ENCODE measurements at places on chromosomes 13 and 19. TPM values are rescaled to one million over a fixed set of nuclear protein-coding genes. Genes with fewer than 3 reads are reported as not detected.

DNA sequence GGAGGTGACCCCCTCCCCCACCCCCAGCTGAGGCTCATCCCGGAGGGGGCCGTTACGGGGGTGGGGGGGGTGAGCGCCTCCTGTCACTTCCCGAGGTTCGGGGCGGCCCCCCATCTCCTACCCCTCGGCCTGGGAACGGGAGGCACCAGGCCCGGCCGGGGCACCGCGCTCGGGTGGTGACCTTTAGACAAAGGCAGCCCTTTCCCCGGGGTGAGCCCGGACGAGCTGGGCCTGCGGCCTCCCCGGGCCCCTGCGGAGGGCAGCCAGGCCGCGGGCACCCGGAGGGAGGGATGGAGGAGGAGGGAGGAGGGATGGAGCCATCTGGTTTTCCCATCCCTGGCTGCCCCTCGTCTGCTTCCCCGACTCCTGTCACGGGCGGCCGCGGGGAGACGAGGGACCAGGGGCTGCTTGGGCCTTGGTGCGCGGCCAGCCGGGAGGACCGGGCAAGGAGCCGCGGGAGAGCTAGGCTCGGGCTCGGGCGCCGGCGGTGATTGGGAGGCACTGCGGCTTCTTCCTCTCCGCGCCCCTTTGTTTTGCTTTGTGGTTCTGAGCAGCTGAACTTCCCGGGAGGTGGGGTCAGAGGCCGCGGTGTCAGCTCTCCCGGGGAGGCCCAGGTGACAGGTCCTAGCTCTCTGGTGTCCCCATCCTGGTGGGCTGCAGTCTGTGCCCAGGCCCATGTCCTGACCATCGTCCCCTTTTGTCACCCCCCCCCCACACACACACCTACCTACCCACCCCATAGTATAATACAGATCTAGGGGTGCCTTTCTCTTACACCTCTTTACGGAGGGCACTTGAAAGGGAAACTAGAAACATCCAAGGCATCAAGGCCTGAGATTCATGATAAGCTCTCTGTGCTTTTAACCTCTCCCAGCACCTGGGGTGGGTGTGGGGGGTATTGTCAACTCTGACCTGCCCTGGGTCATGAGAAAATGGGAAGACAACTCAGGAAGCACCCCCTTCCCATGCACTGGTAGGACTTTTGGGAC, 1.3 kb downstream of the BICRA start:
- DNase-seq: no peak

Gene CERS1
- total RNA-seq: 1.0 TPM

Gene MEDAG
- total RNA-seq: 0.17 TPM

DNA sequence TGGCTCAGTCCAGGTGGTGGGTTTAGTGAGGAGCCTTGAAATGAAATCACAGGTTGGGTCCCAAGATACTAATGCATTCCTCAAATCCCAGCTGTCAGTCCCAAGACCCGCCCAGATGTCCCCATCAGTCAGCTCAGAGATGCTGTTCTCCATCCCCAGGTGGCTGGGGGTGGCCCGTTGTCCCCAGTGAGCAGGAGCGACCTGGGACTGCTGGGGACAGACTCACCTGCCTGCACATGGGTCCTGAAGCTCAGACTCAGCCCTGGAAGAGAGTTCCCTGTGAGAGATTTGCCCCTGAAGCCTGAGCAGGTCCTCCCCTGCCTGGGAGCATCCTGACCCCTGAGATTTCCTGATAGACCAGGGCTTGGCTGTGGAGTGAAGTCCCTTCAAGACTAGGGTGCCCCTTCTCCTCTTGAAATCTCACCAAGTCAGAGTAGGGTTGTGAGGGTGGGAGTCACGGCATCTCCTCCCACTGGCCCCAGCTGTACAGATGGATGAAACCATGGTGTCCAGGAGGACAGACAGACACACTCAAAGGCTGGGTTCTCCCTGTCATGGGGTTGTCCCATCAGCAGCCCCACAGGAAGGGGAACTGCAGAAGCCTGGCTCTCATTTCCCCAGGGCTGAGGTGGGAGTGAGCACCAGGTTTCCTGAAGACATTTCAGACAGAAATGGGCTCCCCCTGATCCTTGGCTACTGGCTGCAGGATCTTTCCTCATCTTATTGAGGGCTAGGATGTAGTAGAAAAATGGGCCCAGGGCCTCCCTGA, 14.4 kb downstream of the LILRA5 start:
- DNase-seq: no peak

DNA sequence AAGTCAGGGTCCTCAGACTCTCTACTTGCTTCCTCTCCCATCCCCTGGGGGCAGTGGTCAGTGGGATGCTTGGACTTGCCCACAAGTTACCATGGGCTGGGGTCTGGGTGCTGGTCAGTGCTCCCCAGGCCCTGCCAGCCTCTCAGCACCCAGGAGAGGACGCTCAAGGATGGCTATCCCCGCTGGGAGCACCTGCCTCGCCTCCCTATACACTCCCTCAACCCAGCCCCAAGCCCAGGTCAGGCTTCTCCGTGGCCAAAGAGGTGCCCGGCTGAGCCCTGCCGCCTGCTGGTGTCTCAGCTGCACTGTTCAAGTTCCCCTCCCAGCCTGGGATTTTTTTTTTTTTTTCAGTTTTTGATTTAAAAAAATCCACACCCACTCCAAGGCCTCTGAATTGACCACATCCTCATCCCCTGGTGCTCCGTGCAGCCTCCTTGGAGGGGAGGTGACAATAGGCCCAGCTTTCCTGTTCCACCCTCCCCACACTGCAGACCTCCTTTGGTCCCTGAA, 10.8 kb downstream of the F2RL3 start:
- DNase-seq: no peak

DNA sequence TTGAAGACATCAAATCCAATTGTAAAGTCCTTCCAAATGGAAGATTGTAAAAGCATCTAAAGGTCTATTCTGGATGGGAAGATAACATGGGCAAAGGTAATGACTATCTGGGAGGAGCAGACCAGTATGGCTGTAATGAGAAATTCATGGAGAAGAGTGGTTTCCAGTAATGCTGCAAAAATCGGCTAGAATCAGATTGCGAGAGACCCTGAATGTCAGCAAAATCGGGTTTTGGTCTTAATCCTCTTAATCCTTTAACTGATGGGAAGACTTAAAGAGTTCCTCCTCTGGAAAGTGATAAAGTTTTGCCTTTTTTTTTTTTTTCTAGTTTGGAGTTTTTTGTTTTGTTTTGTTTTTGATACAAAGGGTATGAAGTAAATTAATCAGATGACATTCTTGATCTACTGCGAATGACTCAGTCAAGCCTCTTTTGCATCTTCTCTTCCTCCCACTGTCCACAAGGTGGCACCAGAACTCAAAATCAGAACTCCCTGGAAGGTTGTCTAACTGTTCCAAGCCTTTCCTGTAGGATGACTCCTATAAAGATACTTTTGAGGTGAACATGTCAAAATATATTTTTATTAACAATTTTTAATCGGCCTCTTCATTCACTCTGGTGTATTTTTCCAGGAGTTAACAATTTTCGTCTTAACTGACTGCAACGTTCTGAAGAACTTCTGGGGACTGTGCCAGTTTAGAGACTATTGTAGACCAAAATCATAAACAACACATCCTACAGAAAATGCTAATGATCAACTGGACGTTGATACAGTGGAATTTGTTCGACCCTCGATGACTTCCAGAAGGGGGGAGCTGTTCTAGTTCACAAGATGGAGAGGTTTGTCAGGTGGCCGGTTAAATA, 213.3 kb upstream of the MIR17HG start:
- peak; percentile 81 for DNase-seq

Gene PRKD2
- 25.2 TPM for total RNA-seq

Gene SAMD1
- 35.0 TPM for total RNA-seq

GRCh38 chr19:35433448-35433847, 14.6 kb upstream of the FFAR2 start:
- no peak for DNase-seq

Gene ZNF329
- total RNA-seq: 13.0 TPM

DNA sequence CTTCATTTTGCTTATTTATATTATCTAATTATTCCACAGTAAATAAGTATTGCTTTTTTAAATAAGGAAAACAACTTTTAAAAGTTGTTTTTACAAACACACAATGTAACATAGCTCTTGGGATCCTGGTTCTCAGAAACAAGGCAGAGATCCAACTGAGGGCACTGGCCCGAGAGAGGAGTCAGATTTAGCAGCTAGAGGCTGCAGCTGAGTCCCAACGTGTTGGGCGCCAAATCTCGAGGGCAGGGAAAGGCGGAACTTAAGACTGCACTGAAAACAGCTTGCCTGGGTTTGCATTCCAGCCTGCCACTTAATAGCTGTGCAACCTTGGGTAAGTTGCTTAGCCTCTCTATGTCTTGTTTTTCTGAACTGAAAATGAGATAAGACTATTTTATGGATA, 16.4 kb upstream of the WASF3 start:
- no peak for DNase-seq

DNA sequence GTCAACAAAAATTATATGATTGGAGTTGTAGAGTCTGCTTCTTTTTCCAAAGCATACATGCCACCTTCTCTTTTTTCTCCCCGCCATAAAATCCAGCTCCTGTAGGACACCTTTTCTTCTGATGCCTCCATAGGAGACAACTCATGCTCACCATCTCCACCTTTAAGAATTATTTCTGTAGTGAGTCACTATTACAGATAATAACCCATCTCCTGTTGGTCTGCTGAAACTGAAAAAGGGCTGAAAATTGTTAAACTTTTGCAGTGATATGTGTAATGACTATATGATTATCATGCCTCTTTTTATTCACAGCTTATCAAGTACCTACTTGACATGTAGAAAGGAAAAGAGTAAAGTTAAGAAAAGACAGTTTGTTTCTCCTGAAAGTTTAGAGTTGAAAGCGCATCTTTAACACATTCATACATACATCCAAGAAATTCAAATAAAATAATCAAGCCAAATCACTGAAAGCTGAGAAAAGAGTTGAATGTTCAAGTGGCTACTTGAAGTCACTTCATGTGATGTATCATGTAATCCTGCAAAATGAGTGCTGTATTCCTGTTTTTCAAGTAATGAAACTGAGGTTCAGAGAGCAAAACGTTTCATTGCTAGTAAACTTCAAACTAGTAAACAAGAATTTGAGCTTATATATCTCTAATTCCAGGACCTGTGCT, 35.5 kb upstream of the LPAR6 start:
- DNase-seq: no peak

- DNase-seq: no peak
Measured at GRCh38 chr19:31725051-31725450, 375.8 kb upstream of the TSHZ3 start.

Gene BORA
- 6.9 TPM for total RNA-seq

GRCh38 chr13:21670883-21671619, at the start of gene FGF9:
Gene FGF9, plus strand, starts transcription at chr13:21671073. Its CDS starts 840 bp downstream, at chr13:21671913.
- DNase-seq: no peak

DNA sequence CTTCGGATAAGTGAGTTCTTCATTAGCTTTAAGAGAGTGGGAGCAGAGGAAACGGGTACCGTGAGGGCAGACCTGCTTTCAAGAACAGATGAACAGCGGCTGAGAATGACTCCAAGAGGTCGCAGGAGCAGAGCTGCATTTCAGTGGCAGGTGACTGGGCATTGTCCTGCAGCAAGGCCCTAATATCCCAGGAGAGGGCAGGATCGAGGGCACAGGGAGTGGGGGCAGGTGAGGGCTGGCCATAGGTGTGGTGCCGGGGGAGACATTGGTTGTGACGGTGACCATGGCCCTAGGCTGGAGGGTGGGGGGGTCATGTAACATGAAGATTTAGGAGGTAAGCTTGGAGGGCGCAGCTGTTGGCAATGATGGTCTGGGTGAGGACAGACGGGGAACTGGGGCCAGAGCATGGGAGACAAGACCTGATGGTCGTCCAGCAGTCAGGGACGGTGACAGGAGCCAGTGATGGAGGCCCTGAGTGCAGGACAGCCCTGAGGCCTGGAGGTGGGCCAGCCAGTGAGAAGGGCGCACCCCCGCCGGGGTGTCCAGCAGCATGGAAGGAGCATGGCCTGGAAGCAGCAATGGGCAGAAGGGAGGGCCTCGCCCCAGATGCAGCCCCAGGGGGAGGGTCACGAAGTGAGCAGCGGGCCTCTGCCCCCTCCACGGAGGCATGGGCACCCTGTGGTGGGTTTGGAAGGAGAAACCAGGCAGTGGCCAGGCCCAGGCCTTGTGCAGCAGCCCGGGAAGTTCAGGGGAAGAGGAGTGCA, 29.2 kb upstream of the LAMP1 start:
- DNase-seq: no peak

Gene COL4A2
- total RNA-seq: 1,465 TPM

Gene ZNF677
- total RNA-seq: 7.1 TPM

Gene AMH
- total RNA-seq: 1.0 TPM

- peak; percentile 52 for DNase-seq
Measured at GRCh38 chr13:40595693-40596092, 70.7 kb downstream of the FOXO1 start.

Gene RASAL3
- total RNA-seq: 0.17 TPM

- DNase-seq: no peak
Measured at GRCh38 chr19:23904406-23904805, 10.3 kb upstream of the ZNF726 start.

DNA sequence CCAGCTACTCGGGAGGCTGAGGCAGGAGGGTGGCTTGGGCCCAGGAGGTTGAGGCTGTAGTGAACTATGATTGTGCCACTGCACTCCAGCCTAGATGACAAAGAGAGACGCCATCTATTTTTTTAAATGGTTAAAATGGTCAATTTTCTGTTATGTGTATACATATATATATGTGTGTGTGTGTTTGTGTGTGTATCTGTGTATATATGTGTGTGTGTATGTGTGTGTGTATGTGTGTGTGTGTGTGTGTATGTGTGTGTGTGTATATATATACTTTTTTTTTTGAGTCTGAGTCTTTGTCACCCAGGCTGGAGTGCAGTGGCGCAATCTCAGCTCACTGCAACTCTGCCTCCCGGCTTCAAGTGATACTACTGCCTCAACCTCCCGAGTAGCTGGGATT, 42.9 kb upstream of the KLF2 start:
- DNase-seq: no peak

DNA sequence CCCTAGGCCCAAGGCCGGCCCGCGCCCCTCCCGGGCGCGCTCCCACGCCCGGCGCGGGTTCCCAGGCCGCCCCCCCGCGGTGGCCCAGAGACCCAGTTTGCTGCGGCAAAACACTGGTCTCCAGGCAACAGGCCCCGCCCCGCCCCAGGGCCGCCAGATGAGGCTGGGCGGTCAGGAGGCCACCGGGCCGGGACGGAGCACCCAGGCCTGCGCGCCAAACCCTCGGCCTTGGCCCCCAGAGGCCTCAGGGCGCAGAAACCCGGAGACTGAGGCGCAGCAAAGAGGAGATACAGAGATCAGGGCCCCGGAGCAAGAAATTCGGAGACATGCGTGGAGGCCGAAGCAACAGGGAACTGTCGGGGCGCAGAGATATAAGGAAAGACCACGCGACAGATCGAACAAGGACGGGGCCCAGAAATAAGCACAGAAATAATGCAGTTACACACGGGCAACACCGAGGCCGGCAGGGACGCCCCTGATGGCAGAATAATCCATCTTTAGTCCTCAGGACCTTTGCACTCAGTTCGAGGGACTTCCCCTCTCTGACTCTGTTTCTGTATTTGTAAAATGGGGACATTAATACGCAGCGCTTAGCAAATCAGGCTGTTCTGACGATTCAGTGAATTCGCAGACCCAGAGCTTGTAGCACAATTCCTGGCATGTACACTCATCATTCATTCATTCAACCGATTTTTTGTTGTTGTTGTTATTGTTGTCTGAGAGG, 20.8 kb upstream of the ERCC1 start:
- DNase-seq: peak; percentile 63
